8988T (cell line): ENCODE measurements at places on chromosomes 4 and X.

DNA sequence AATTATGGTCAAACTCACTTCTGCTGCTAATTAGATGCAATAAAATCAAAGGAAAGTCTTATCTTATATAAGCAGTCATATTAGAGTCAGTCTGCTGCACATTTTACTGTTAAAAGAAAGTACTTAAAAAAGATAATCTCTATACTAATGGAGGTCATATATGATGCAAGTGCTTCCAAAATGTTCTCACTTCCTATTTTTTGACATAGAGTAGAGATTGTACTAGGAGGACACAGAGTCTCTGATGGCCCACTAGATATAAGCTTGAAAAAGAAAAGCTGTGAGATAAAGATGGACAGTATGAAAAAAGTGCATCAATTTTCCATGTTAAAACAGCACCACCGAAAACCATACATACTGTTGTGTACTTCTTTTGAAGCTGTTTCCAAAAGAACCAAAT lies 196.9 kb downstream of the KLHL13 start:
- no peak for DNase-seq

- no peak for DNase-seq
Observed at GRCh38 chrX:118183606-118184005, 67.0 kb upstream of the KLHL13 start.

- DNase-seq = no peak
Observed at GRCh38 chrX:11064851-11065600, 46.1 kb upstream of the HCCS start.

DNA sequence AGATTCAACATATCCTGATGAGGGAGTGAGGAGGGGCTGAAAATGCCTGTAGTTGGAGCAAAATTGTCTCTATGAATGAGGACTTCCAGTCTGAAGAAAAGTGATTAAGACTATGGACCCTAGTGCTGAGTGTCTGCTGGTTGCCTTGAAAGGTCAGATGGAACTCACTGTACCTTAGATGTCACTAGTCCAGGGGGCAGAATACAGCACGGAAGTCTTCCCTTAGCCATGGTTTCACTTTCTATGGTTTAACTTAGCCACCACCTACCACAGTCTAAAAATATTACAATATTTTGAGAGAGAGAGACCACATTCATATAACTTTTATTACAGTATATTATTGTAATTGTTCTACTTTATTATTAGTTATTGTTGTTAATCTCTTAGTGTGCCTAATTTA lies 223.1 kb downstream of the FMR1NB start:
- DNase-seq = no peak
